ENCODE measurements at places on chromosomes 7 and 10.

- no peak for DNase-seq
These were observed 90.5 kb upstream of the ZNF32 start for GRCh38 chr10:43739161-43739560.

DNA sequence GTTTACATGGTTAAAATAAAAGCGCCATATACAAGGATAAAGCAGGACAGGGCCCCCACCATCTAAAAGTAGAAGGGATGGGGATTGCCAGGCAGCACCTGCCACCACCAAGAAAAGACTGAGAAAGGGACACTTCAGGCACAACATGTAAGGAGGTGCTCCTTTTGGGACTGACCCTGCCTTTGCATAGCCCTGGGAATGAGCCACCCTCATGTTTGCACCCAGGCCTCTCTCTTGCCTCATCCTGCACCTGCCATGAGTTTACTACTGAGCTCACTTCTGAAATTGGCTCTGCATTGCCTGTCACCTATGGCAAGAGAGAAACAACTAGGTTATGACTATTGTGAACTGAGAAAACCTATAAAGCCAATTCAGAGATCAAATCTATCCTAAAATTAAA is 489.7 kb downstream of the KCNMA1 start:
- no peak for DNase-seq

- DNase-seq, result no peak
These were observed 203.0 kb downstream of the CCSER2 start for GRCh38 chr10:84531396-84531795.

- no peak for DNase-seq
These were observed 110.1 kb downstream of the BTRC start for GRCh38 chr10:101464082-101464481.

DNA sequence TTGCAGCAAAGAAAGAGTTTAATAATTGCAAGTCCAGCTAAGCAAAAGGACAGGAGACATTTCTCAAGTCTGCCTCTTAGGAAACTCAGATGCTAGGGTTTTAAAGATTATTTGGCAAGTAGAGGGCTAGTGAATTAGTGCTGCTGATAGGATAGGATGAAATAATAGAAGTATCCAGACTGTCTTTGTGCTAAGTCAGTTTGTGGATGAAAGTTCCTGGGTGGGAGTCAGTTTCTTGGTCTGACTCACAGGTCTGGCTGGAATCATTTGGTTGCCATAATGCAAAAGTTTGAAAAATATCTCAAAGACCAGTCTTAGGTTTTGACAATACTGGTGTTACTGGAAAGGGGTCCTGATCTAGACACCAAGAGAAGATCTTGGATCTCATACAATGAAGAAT is 42.6 kb upstream of the INHBA start:
- no peak for DNase-seq

DNA sequence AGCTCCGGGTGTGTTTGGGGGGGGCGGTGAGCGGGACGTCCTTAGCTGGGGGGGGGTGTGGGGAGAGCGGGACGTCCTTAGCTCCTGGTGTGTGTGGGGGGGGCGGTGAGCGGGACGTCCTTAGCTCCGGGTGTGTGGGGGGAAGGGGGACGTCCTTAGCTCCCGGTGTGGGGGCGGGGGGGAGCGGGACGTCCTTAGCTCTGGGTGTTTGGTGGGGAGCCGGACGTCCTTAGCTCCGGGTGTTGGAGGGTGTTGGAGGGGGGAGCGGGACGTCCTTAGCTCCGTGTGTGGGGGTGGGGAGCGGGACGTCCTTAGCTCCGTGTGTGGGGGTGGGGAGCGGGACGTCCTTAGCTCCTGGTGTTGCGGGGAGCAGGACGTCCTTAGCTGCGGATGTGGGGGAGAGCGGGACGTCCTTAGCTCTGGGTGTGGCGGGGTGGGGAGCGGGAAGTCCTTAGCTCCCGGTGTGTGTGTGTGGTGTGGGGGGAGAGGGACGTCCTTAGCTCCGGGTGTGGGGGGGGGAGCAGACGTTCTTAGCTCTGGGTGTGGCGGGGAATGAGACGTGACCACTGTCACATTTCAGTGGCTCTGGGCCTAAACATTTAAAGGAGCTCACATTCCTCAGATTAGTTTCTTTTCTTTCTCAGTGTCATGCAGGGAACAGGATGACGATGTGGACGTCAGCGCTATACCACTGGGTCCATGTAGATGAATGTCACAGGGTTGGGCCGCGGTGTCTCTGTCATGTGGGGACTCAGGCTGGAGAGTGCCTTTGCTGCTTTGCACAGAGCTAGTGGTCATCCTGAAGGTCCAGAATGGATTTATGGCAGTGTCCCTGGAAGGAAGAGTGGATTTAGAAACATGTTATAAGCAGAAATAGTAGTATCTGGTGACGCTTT is 7.5 kb downstream of the DYNC2I1 start:
- DNase-seq, result no peak

DNA sequence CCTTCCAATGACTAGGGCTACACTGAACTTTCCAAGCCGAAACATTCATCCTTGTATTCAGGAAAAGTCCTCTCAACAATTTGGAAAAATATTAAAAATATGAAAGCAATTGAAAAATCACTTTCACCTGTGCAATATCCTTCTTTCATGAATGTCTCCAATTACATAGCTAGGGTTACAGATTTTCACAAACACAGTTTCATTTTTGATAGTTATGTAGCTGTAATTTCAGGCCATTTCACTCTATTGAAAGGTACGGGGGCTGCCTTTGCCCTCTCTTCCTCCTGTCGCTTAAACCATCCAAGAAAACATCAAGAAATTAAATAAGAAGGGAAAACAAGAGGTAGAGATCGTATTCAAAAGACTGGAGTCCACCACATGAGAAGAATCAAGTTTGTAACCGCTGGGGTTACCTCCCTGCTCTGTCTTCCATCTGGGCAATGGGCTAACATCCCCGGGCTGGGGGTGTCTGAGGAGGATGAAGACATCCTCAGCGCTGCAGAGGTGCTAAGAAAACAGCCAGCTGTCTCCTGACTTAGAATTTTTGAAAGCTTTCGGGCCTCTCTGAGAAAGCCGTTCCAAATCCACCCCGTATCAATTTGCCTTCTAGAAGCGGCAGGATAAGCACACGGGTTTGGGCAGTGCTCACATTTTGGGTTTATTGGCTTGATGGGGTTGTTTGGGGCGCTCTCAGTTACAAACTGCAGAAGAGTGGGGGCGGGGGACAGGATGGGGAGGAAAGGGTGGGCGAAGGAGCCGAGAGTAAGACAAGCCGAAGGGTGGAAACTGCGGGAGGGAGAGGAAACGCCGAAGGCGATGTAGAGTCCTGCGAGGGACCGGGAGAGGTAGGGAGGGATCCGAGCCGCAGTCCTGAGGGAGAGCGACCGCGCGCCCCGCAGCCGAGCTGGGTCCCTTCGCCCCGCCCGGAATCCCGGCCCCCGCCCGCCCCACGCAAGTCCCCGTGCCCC is 24.3 kb upstream of the VAX1 start:
- no peak for DNase-seq

DNA sequence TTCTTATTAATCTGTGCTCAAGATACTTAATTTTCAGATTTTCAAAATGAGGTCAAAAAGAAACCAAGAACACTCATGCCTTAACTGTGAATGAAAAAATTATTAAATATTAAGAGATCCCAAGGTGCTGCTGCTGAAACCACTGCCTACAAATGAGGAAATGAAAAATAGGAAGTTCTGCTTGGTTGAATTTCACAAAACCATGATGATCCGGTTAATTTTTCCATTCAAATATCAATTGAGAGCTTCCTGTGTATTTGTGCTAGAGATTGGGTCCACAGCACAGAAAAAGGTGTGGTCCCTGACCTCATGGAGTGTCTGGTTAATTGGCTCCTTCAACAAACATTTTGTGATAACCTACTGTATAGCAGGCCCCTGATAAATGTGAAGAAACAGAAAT is 132.7 kb upstream of the YAE1 start:
- no peak for DNase-seq

DNA sequence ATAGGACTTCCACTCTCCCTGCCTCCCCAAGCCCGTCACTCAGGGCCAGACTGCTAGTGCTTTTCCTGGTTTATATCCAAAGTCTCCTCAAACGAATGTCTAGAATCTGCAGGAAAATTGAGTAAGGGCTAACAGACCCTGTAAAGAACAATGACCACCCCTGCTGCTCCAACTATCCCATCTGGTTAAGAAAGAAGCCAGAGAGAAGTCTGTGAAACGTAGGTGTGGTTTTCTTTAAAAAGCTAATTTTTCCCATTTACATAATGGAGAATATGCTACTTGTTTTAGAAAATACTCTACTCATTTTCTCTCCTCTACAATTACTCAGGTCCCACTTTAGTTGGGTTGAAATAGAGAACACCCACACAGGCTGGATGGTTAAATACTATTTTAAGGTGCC is 72.5 kb downstream of the FAM13C start:
- DNase-seq, result no peak

- no peak for DNase-seq
These were observed 28.5 kb upstream of the CROT start for GRCh38 chr7:87316846-87317552.

DNA sequence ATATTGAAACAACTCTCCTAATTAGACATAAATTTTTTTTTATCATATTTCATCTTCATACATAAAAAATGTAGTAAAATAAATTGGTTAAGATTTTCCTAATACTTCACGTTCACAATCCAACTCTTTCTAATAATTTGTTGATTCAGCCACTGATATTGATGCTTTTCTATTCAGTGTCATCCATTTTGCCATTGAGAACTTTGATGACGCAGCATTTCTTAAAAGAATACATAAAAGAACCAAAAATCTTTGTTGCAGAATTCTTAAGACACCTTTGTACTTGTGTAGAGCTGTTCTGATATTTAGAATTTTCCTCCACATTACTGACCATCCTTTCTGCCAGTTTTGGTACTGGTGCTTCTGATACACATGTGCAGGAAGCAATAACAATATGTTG is 52.6 kb downstream of the LOXL4 start:
- DNase-seq, result no peak

DNA sequence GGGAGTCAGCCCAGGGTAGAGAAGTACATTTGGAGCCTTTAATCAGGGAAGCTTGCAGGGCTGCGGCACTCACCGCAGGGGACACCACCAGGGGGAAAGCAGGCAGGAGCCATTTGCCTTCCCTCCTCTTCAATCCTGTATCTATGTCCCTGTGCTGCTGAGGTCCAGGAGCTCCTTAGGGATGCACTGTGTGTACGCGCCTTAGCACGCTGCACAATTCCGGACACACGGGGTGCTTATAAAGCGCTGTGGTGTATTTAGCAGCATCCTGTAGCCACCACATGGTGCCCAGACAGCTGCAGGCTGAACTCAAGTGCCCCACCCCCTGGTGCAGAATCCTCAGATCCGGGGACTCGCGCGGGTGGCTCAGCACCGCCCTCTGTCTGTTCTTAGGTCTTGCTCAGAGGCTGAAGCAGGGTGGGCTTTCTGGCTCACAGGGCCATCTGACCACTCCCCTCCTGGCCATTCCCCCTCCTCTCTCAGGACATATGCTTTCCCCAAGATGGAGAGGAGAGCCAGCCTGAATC is 421.4 kb downstream of the SDK1 start:
- peak; percentile 67 for DNase-seq

DNA sequence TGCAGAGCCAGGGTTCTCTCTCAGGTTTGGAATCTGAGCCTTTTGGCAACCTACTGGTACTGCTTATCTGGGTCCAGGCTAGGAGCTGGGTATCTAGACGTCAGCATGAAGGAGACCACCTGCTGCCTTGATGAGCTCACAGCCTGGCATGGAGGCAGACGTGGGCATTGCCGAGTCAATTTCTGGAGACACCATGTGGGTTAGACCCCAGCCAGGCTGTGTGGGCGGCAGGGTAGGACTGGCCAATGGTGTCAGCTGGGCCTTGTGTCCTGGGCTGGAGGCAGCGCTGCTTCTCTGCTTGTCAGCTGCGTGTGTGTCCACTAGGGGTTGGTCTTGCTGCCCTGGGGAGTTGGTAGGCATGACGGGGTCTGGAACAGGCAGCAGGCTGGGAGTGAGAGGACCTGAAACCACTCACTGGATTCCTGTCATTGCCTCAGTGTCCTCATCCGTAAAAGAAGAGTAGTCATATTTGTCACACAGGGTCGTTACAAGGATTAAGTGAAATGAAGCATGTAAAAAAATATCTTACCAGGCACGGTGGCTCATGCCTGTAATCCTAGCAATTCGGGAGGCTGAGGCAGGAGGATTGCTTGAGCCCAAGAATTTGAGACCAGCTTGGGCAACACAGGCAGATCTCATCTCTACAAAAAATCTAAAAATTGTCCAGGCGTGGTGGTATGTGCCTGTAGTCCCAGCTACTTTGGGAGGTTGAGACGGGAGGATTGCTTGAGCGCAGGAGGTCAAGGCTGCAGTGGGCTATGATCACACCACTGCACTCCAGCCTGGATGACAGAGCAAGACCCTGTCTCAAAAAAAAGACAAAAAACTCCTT is 31.7 kb upstream of the ANKRD2 start:
- DNase-seq, result no peak

DNA sequence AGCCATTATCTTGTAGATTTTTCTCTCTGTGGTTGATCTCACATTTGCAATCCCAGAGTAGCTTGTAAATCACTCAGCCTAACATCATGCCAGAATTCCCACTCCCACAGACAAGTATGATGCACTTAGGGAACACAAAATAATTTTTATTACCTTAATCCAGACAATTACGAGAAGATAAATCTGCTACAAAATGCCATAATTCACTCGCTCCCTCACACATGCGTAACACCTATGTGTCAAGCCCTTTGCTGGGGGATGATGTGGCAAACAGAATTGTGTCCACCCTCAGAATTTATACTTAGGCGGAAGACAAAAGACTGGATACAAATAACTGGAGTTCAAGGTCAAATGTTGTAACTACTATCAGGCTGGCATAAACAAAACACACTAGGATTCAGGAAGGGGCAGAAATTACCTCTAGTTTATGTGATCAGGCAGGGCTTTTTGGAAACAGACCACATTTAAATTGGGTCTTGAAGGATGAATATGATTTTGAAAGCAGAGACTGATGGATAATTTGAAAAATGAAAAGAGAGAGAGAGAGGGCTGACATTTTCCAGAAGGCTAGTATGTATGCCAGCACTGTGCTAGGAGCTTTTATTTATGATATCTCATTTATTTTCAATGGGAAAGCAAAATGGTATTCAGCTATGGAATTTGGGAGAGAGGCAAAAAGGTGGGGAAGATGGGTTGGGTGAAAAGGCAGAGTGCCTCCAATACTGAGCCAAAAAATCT is 69.8 kb downstream of the DOCK4 start:
- no peak for DNase-seq

GRCh38 chr10:34513636-34514035 is 301.5 kb downstream of the PARD3 start:
- DNase-seq, result no peak

GRCh38 chr7:48438206-48438605 is 266.9 kb downstream of the ABCA13 start:
- DNase-seq, result no peak
